Central memory CD8-positive, alpha-beta T cell (primary cell): ENCODE measurements at places on chromosomes 6 and 20.

- no peaks in the 10 kb centered on the region for H3K4me1 ChIP-seq
- no peak overlapping the region for H3K4me3 ChIP-seq
- no peaks in the 10 kb centered on the region for H3K27me3 ChIP-seq
- H3K36me3 ChIP-seq = no peaks in the 10 kb centered on the region
- DNase-seq = no peak
Observed at GRCh38 chr6:121135425-121135824, 198.9 kb downstream of the TBC1D32 start.

GRCh38 chr6:164911873-164912580 is 397.4 kb downstream of the C6orf118 start:
- H3K27ac ChIP-seq = no peak overlapping the region
- no peaks in the 10 kb centered on the region for H3K4me1 ChIP-seq
- no peak for DNase-seq
- no peaks in the 10 kb centered on the region for H3K36me3 ChIP-seq

DNA sequence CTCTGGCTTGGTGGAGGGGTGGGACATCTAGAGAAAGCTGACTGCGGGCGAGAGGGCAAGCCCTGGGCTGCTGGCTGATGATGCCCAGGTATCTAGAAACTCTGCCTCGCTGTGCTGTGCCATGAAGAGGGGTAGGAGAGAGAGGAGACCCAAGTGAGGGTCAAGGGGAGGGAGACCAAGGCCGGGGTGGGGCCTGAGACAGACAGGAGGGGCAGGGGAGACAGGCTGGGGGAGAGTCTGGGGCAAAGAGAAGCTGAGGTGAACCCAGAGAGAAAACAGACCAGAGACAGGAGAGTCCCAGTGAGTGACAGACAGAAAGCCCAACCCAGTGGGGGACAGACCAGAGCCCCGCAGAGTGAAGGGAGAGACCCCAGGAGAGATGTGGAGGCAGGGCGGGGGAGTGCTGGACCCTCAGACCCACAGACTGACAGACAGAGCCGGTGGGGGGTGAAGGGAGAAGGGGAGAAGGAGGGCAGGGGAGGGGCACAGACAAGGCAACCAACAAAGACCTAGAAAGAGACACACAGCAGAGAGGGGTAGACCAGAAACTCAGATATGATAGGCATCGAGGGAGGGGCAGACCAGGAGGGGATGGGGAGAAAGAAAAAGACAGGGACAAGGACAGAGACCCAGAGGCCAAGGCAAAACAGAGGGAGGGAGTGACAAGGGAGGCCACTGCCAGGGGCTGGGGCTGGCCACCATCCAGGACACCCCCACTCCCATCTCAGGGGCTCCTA is 5.9 kb downstream of the TEAD3 start:
- DNase-seq = no peak
- H3K4me1 ChIP-seq = peaks cover 28% of the 10 kb centered on the region
- no peaks in the 10 kb centered on the region for H3K27me3 ChIP-seq
- H3K27ac ChIP-seq = no peak overlapping the region

DNA sequence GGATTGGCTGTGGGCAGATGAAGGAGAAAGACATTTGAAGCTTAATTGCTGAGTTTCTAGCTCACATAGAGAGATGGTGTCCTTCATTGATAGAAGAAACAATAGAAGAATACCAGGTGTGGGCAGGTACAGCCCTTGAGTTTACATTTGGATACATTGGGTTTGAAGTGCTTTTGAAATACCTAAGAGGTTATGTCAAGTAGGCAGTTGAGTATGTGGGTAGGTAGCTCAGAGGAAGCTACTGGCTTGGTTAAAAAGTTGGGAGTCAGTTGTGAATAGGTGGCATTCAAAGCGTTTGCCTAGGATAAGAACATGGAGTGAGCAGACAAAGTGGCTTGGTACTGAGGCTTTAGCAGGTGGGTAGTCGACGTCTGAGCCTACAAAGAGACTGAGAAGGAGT is 25.0 kb downstream of the NDUFAF5 start:
- no peak overlapping the region for H3K27ac ChIP-seq
- no peak for DNase-seq
- H3K4me3 ChIP-seq = no peak overlapping the region

DNA sequence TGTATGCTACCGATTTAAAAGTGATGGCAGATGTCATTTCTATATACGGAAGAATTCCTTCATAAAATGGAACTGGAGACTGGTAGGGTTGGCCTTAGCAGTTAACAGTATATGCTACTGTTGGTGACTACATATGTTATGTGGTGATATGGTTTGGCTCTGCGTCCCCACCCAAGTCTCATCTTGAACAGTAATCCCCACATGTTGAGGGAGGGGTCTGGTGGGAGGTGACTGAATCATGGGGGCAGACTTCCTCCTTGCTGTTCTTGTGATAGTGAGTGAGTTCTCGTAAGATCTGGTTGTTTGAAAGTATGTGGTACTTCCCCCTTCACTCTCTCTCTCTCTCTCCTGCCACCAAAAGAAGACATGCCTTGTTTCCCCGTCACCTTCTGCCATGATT is 29.6 kb downstream of the RGS17 start:
- H3K27me3 ChIP-seq = peaks cover 9% of the 10 kb centered on the region
- H3K27ac ChIP-seq = no peak overlapping the region
- no peak overlapping the region for H3K4me3 ChIP-seq
- H3K36me3 ChIP-seq = no peaks in the 10 kb centered on the region

DNA sequence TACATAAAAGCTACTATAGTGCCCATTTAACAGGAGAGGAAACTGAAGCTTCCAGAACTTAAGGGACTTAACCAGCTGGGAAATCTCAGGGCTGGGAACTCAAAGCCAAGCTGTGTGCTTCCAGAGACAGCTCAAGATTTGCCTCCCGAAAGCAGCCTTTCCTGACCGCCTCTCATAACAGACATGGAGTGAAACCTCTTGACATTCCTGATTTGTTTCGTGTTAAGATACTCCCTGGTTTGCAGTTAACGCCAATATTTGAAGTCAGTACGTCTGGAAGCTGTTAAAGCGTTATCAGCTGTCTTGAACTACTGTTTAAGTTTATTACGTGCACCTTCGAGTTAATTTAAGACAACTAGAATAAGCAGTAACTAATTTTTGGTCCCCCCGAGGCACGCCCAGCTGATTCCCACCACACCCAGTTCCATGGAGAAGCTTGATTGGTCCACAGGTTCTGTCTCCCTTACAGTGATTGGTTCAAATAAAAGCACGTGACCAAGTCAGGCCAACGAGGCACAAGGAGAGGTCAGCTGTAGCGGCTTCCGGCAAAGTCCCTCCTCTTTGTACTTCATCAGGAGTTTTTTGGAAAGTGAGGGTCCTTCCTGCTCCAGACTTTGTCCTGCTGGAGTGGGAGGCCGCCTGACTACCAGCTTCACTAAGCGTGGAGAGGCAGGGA is 8.9 kb upstream of the TCP11 start:
- H3K36me3 ChIP-seq = no peaks in the 10 kb centered on the region
- H3K4me1 ChIP-seq = no peaks in the 10 kb centered on the region
- peaks cover 7% of the 10 kb centered on the region for H3K27me3 ChIP-seq
- no peak overlapping the region for H3K4me3 ChIP-seq
- H3K27ac ChIP-seq = no peak overlapping the region
- DNase-seq = no peak

DNA sequence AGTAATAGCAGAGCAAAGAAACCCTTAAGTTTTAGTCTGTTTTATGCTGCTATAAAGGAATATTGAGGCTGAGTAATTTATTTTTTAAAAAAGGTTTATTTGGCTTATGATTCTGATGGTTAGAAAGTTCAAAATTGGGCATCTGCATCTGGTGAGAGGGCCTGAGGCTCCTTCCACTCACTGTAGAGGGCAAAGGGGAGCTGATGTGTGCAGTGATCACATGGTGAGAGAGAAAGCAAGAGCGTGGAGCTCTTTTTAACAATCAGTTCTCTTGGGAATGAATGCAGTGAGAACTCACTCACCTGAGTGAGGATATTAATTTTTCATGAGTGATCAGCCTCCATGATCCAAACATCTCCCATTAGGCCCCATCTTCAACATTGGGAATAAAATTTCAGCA is 36.4 kb upstream of the SAMD3 start:
- peaks cover 36% of the 10 kb centered on the region for H3K4me1 ChIP-seq
- peak overlapping the region; percentile 80 for H3K4me3 ChIP-seq
- no peak for DNase-seq
- peak overlapping the region; percentile 94 for H3K27ac ChIP-seq

DNA sequence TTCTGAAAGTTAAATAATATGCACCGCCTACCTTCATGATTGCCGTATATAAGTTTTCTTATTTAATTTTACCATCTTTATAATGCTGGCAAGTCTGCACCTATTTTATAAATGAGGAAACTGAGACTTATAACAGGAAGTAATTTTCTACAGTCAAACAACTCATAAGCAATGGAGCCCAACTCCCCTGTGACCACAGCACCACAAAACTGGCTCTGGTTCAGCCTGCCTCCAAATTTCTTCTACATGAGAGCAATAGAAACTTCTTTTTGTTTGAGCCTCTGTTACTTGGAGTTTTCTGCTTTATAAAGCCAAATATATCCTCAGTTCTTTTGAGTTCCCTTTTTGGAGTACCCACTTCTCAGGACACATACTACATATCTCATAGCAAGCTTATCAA is 131.1 kb upstream of the HSF2 start:
- H3K4me1 ChIP-seq = no peaks in the 10 kb centered on the region
- DNase-seq = no peak
- no peak overlapping the region for H3K4me3 ChIP-seq
- no peak overlapping the region for H3K27ac ChIP-seq
- H3K36me3 ChIP-seq = no peaks in the 10 kb centered on the region

- no peaks in the 10 kb centered on the region for H3K4me1 ChIP-seq
- H3K4me3 ChIP-seq = no peak overlapping the region
- H3K36me3 ChIP-seq = no peaks in the 10 kb centered on the region
- H3K27me3 ChIP-seq = peaks cover 16% of the 10 kb centered on the region
Observed at GRCh38 chr6:147563472-147563871, 55.0 kb downstream of the SAMD5 start.

- H3K27me3 ChIP-seq = no peaks in the 10 kb centered on the region
- peaks cover 2% of the 10 kb centered on the region for H3K36me3 ChIP-seq
- H3K4me3 ChIP-seq = no peak overlapping the region
- no peak for DNase-seq
Observed at GRCh38 chr6:126107475-126108166, 121.3 kb downstream of the TRMT11 start.

GRCh38 chr6:105793130-105793529 is 293.0 kb upstream of the PRDM1 start:
- peaks cover 12% of the 10 kb centered on the region for H3K27me3 ChIP-seq
- H3K27ac ChIP-seq = no peak overlapping the region
- no peaks in the 10 kb centered on the region for H3K36me3 ChIP-seq
- H3K4me3 ChIP-seq = no peak overlapping the region
- no peak for DNase-seq
- H3K4me1 ChIP-seq = peaks cover 8% of the 10 kb centered on the region

DNA sequence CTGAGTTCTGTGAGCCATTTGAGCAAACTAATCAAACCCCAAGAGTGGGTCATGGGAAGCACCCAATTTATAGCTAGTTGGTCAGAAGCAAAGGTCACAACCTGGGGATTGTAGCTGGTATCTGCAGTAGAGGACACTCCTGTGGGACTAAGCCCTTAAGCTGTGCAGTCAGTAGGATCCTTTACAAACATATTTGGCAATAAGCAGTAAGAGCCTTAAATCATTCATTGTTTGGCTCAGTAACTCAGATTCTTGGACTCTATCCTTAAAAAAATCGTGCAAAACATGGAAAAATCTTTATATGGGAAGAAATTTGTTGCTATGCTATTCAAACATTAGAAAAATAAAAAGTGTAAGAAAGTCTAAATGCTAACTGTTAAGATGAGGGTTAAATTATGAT is 29.9 kb downstream of the FRK start:
- H3K27me3 ChIP-seq = peaks cover 29% of the 10 kb centered on the region
- no peak overlapping the region for H3K27ac ChIP-seq
- no peaks in the 10 kb centered on the region for H3K36me3 ChIP-seq
- no peak for DNase-seq

GRCh38 chr6:33377171-33377570 is 14.5 kb upstream of the KIFC1 start:
- H3K27me3 ChIP-seq = no peaks in the 10 kb centered on the region
- peaks cover 16% of the 10 kb centered on the region for H3K4me1 ChIP-seq
- no peak for DNase-seq
- H3K27ac ChIP-seq = no peak overlapping the region

DNA sequence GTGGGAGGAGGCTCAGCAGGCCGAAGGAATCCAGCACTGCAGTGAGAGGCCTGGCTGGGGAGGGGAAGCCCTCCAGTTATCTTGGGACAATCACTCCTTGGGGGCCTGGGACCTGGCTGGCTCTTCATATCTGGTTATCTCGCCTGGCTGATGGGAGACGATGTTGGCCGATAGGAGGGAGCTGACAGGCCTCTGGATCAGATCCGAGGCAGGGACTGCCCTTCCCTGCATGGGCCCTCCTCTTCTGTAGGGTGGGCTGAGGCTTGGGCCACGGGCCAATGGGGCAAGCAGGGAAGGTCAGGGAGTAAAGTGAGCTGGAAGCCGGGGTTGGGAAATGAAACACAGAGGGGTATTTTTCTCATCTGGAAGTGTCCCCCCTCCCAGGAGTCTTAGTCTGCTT is 25.2 kb downstream of the MANBAL start:
- no peak overlapping the region for H3K4me3 ChIP-seq
- no peak for DNase-seq
- peaks cover 40% of the 10 kb centered on the region for H3K4me1 ChIP-seq
- H3K27ac ChIP-seq = peak overlapping the region; percentile 85
- H3K36me3 ChIP-seq = peaks cover 17% of the 10 kb centered on the region

DNA sequence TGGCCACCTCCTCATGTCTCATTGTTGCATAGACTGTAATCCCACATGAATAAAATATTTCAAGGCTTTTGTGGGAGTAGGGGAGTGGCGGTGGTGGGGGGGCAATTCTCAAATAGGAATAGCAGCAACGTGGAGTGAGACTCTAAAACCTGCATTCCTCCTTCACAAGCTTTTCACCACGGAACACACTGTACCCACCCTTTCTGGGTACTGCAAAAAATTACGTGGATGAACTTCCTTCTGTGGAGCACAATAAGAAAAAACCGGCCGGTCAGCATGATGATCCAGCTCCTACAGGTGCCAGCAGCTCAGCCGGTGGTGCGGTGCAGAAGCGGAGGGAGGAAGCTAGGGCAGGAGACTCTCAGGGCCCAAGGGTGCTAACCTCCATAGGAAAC is 930 bp upstream of the RRAGD start:
- no peak for DNase-seq
- H3K27me3 ChIP-seq = peaks cover 49% of the 10 kb centered on the region
- peak overlapping the region; percentile 97 for H3K4me3 ChIP-seq
- peak overlapping the region; percentile 70 for H3K27ac ChIP-seq
- peaks cover 5% of the 10 kb centered on the region for H3K4me1 ChIP-seq
- peaks cover 2% of the 10 kb centered on the region for H3K36me3 ChIP-seq
